ENCODE measurements at places on chromosomes 13 and 19.

- no peak for DNase-seq
These were observed 21.1 kb downstream of the PRR36 start for GRCh38 chr19:7852851-7853769.

- DNase-seq, result no peak
These were observed 1.8 kb upstream of the NOVA2 start for GRCh38 chr19:45975306-45976070.

- no peak for DNase-seq
These were observed 616.3 kb downstream of the TBC1D4 start for GRCh38 chr13:74865656-74866055.

- DNase-seq, result peak; percentile 66
These were observed 958 bp downstream of the JUND start for GRCh38 chr19:18280247-18281081.

- DNase-seq, result peak; percentile 22
These were observed 40.3 kb upstream of the USPL1 start for GRCh38 chr13:30577401-30577852.

DNA sequence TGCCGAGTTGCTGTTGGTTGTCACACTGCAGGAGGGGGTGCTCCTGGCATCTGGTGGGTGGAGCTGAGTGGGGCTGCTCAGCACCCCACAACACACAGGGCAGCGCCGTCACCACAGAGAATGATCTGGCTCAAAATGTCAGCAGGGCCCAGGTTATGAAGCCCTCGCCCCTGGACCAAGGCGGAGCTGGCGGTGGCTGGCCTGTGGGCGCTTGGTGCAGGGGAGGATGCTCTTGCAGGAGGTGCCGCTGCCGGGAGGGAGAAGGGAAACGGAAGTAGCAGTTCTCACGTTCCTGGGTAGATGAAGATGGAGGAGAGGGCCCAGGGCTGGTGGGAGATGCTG, 14.2 kb upstream of the LENG8 start:
- DNase-seq, result no peak

GRCh38 chr19:3723883-3724282, 15.7 kb downstream of the TJP3 start:
- DNase-seq, result no peak

- no peak for DNase-seq
These were observed 628.9 kb downstream of the DIAPH3 start for GRCh38 chr13:59534806-59535205.

DNA sequence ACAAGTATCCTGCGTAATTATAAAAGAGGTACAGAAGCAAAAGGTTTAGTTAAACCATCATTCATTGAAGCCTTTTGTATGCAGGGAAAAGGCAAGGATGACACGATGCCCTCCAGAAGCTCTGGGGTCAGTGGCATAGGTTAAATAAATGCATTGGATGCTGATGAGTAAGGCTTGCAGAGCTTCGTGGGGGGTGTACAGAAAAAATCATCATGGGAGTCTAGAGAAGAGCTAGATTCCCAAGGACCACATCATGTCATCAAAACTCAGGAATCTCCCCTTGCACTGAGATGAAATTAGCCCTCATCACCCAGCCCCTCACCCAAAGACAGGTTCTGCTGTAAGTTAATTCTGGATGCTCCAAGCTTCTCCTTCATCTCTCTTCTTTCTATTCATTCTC, 8.3 kb downstream of the FPR1 start:
- DNase-seq, result no peak

DNA sequence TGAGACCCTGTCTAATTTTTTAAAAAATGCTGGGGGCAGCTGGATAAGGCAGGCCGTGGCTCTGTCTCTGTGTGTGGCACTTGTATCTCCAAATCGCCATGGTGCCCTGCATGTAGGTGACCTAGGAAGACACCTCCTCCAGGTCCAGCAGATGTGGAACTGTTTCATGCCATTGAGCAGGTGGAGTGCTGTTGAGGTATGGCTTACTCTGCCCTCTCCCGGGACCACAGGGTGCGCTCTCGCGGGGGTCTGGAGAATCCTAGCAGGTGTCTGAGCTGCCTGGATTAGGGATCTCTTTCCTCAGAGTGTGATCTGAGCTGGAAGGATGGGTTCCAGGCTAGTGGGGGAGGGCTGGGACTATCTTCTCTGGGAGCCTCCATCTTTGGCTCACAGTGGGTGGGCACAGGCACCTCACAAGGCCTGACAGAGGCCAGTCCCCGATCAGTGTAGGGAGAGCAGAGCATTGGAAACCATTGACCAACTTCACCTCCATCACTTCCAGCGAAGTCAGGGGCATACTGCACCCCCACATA, 67.7 kb upstream of the TM9SF2 start:
- DNase-seq, result no peak

DNA sequence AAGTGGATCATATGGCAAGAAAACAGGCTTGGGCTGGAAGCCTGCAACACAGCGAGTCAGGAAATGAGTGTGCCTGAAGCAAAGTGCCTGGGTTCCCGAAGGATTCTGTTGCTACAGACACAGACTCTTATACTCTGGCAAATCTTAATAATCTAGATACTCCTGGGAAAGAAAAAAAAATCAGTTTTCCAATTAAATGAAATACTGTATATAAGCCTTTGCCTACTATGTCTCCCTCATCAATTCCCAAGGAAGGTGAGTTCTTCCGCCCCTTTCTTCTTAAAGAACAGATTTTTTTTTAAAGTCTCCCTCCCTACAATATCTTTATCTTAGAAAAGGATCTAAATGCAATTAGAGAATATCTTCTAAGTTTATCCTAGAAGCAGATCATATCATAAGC, 10.3 kb downstream of the ZFP82 start:
- no peak for DNase-seq

DNA sequence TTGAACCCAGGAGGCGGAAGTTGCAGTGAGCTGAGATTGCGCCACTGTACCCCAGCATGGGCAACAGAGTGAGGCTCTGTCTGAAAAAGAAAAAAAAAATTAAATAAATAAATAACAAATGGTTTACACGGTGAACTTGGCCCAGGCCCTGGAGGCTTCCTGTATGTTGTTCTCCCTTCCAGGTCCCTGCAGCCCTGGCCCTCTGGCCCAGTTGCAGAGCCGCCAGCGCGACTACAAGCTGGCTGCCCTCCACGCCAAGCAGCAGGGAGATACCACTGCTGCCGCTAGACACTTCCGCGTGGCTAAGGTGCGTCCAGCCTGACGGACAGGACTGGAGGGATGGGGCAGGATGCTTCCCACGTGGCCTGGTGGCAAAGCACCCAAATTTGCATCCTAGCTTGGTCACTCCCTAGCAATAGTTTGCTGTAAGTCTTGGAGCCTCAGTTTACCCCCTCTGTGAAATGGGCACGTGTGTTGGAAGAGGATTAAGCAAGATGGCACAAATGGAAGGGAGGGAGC, 11.9 kb downstream of the CC2D1A start:
- no peak for DNase-seq

- DNase-seq, result no peak
These were observed 8.9 kb downstream of the RTBDN start for GRCh38 chr19:12825254-12826131.

GRCh38 chr19:21233691-21234090, 91.9 kb downstream of the ZNF431 start:
- no peak for DNase-seq

DNA sequence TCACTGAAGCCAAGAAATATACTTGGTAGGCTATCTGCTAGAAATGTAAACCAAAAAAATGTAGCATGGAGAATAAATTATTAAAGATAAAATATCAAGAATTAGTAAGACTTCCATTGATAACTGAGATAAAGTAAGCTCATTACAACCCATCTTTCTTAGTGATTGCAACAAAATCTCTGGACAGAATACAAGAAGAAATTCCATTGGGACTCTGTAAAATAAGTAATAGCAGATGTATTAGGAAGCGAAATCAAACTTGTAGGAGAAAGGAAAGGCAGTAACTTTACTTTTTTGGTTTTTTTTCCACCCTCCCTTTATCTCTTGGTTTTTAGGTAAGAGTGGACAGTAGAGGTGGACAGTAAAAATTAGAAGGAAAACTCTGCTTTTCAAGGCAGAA, 605.7 kb downstream of the DACH1 start:
- DNase-seq, result no peak

DNA sequence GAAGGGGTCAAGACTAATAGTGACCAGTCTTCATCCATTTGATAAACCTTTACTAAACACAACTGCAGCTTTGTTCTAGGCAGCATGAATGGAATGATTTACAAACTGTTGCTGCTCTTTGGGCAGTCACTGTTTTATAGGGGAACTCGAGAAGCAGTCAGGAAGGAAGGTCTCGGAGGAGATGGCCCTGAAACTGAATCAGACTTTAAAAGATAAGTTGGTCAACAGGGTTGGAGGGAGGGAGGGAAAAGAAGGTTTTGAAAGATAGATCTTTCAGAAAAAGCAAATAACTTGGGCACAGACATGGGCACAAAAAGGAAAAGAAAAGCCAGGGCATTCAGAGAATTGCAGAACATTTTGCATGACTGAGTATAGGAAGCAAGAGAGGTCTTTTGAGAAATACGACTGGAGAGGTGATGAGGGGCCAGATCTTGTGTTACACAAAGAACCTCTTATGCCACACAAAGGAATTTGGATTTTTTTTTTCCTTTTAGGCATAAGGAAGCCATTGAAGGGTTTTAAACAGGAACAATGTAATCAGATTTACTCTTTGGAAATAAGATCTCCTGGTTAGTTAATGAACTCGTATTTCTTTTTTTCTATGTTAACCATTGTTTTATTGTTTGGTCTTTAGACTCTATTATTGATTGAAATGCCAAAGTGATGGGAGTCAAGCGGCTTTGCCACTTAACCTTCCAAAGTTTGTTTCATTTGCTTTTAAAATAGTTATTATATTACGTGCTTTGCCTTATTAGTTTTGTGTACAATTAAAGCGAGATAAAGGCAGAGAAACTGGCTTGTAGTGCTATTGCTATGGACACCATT, 37.5 kb upstream of the SACS start:
- DNase-seq, result no peak

- no peak for DNase-seq
These were observed 6.1 kb downstream of the FLT3 start for GRCh38 chr13:28094306-28094705.

- DNase-seq, result no peak
These were observed 68.5 kb upstream of the GPR183 start for GRCh38 chr13:99375738-99376080.

- no peak for DNase-seq
These were observed 8.7 kb downstream of the FIZ1 start for GRCh38 chr19:55590617-55591016.

GRCh38 chr13:50809133-50810090, 34.1 kb downstream of the DLEU7 start:
- DNase-seq, result no peak

DNA sequence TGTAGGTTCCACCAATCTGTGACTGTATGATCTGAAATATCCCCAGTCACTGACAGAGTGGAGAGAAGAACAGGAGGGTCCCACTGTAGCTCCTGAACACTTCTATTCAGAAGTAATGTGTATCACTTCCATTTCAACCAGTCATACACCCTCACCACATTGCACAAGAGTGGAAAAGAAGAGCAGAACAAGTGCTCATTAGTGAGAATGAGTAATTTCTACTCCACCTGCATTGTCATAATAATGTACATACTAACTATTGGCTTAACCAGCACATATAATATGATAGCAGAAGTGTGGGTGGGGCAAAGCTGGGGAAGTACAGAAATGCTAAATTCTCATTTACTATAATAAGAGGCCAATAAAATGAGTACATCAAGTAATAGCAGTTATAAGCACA, 342.7 kb downstream of the LMO7 start:
- no peak for DNase-seq

- DNase-seq, result no peak
These were observed 51.3 kb downstream of the ERICH6B start for GRCh38 chr13:45564133-45564776.

All from activated CD8-positive, alpha-beta memory T cell treated with anti-CD3 and anti-CD28 coated beads for 4 hours (primary cell).